Epithelial cell of prostate (primary cell): ENCODE measurements at places on chromosomes 5 and 9.

DNA sequence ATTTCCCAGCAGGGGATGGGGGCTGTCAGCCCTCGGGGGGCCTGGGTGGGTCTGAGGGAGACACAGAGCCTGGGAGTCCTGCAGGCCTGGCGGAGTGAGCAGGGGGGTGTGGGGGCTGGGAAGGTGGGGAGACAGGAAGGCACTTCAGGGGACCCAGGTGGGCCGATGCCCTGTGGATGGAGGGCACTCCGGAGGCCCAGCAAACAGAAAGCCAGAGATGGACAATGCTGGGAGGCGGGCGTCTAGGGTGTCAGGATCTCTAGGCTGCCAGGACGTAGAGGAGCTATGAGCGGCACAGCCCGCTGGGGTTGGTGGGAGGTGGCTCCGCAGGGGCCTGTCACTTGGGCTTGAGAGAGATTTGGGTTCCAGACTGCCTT lies 87.6 kb upstream of the COL5A1 start:
- DNase-seq, result no peak

DNA sequence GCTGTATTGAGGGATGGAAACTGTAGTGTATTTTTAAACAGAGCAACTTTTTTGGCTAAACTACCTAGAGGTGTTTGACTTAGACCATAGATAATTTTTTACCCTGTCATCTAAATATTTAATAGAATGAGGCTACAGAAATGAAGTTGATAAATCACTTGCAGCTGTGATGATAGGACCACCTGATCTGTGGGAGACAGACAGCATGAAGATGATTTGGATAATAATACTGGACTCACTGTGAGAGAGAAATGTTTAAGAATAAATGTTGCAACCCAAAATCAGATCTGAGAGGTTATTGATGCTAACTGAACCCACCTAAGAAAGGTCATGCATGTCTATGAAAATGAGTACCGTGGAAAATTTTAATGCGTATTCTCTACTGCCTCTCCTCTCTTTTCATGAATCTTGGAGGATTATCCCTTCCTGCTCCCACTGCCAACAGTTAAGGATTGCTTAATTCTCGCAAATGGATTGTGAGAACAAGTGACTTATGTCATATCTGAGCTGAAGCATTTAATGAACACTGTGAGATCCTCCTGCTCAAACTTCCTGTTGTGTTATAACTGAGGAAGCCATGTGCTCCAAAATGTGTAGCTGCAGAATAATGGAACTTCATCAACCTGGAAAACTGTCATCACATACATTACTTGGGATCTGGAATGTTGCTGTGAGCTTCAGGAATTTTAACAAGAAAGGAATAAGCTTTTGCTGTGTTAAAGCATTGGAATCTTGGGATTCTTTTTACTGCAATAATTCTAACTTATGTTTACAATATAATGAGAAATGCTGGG lies 617.9 kb upstream of the CDH18 start:
- no peak for DNase-seq

DNA sequence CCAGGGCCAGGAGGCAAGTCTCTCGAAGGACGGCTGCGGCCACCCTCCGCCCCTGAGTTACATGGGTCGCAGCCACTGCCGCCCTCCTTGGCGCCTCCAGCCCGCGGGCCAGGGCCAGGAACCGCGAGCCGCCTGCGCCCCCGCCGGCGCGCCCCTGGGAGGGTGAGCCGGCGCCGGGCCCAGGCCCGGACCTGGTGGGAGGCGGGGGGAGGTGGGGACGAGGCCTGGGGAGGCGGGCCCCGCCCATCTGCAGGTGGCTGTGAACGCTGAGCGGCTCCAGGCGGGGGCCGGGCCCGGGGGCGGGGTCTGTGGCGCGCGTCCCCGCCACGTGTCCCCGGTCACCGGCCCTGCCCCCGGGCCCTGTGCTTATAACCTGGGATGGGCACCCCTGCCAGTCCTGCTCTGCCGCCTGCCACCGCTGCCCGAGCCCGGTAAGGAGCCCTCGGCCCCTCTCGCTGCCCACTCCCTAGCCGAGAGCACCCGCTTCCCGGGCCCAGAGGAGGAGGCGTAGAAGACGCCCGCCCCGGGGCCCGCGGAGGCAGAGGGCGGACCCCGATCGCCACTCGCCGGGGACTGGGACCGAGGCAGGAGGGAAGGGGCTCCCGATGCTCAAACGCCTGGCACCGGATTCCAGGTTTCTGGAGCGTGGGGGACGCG lies at the start of gene ASS1:
Gene ASS1 (plus strand): TSS at position 397 of the 657 bp plus-strand sequence. CDS start 7,268 bp downstream, outside the sequence.
- DNase-seq, result no peak

- DNase-seq, result no peak
Observed at GRCh38 chr5:75668445-75668844, 48.8 kb downstream of the POC5 start.

GRCh38 chr5:104111632-104112031 lies 549.0 kb upstream of the NUDT12 start:
- DNase-seq, result no peak

DNA sequence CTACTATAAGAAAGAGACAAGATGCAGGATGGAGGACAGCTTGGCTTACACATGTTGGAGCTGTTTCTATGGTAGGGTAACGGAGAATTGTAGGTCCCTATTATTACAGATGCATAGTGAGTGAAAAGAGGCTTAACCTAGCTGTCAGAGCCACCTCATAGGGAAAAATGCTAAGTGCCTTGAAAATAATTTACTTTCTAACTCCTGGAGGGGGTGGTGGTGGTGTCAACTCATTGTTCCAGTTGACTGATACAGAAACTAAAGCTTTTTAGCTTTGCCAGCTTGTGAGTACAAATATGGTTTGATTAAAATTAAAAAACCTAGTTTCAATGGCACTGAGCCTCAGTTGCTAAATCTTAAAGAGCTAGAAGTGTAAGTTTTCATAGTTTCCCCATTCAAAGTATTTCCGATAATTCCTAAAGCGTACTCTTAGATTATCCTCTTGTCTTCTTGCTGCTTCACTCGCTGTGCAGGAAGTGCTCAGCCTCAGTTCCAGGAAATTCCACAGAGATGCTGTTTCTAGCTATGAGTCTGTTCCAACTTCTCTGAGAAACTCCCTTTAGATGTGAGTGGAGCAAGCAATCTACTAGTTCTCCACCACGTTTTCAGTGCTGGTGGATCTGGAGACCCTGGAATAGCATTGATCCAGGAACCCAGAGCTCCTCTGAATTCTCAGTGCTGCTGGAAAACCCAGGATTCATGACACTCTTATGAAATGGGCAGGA lies 265.2 kb downstream of the DMAC1 start:
- DNase-seq, result no peak

DNA sequence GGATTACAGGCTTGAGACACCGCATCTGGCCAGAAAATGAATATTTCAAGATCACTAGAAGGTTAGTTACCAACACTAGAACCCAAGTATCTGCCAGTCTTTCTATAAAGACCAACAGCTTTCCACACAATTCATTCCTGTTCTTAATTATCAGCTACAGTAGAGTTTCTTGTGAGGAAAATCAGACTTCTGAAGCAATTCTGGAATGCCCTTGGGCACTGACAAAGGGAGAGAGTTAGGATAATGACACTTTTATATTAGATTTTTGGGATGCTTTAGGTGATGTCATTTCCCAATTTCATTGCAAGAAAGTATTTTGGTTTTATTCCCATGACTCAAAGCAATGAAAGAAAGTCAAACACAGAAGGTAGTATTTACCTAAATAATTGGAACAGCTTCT lies 497.0 kb upstream of the TUSC1 start:
- DNase-seq, result no peak

- no peak for DNase-seq
Observed at GRCh38 chr5:119037496-119038215, 33.2 kb upstream of the DMXL1 start.

GRCh38 chr5:170773024-170773985 lies 10.2 kb upstream of the GABRP start:
- DNase-seq, result no peak

- no peak for DNase-seq
Observed at GRCh38 chr9:37035648-37036370, 1.7 kb upstream of the PAX5 start.

- DNase-seq, result no peak
Observed at GRCh38 chr9:125246261-125246667, 5.1 kb upstream of the HSPA5 start.

DNA sequence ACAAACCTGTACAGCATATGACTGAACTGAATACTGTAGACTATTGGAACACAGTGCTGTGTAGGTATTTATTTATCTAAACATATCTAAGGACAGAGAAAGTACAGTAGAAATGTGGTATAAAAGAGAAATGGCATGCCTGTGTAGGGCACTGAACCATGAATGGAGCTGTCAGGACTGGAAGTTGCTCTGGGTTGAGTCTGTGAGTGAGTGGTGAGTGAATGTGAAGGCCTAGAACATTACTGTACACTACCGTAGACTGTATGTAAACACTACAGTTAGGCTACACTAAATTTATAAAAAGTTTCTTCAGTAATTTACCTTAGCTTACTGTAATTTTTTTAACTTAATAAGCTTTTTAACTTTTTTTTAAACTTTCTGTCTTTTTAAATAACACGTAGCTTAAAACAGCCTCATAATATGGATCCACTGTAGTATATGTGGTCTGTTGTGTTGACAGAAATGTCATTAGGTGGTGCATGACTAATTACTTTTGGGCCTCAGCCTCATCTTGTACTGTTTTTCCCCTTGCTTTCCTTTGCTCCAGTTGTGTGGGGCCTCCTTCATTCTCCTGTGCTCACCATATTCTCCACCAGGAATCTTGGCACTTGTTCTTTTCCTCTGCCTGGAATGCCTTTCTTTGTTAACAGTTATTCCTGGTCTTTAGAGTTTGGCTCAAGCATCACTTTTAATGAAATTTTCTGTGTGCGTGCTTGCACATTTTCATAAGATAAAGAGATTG lies 8.8 kb downstream of the SPIN1 start:
- no peak for DNase-seq

GRCh38 chr5:121462441-121462840 lies 389.2 kb upstream of the FTMT start:
- no peak for DNase-seq

DNA sequence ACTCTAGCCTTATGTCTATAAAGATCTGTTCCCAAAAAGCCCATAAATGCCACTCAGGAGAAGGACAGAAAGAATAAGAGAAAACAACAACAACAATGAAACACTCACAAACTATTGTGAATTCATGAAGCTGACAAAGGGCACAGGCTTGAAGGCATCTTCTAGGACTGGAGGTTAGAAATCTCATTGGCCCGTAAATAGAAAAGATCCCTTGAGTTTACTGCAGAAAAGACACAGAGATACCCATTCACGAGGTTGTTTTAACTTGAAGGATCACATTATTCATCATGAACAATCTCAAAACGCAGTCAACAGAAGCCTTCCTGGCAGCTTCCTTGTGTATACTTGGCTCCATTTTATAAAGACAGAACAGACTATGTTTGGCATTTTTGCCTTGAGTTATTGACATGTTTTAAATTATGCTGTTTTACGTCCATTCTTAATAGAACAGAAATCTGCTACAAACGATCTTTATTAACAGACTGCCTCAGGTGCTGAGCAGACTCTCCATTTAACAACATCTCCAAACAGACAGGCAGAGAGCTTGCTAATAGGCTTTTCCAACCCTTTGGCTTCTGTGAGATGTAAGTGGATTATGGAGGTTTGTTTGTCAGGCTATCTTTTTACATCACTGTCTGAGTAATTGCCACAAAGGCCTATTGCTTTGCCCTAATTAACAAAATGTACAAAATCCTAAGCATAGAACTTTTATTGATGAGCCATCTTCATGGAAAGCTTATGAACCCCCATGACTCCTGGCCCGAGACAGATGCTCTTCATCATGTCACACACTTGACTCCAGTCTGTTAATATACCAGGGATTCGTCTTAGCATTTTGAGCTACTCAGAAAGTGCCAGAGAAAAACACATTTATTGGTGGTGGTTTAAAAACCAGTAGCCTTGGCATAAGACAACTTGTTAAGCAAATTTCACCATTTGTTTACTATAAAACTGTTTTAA lies 735.3 kb upstream of the ZNF608 start:
- DNase-seq, result no peak

DNA sequence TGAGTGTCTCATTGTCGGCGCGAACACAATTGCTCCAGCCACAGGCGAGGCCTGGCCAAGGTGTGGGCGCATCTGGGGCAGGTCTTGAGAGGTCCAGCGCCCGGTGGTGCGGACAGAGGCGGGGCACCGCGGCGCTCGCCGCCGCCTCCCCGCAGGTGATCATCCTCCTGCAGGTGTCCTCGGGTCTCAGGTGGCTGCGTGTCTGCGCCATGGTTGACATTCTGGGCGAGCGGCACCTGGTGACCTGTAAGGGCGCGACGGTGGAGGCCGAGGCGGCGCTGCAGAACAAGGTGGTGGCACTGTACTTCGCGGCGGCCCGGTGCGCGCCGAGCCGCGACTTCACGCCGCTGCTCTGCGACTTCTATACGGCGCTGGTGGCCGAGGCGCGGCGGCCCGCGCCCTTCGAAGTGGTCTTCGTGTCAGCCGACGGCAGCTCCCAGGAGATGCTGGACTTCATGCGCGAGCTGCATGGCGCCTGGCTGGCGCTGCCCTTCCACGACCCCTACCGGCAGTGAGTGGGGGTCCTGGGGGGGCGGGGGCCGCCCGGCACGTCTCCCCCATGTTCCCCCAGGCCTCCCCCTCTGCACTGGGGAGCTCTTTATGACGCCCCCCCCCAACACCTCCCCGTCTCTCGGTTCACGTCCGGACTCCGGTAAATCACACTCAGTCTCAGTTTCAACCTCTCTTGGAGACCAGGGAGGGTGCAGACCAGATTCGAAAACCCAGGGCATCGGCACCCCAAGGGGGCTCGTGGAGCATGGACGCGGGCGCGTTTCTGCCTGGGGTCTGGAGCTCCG lies 446 bp downstream of the NXNL2 start:
- DNase-seq, result no peak

GRCh38 chr5:115514220-115514619 lies 30.4 kb downstream of the FEM1C start:
- no peak for DNase-seq

DNA sequence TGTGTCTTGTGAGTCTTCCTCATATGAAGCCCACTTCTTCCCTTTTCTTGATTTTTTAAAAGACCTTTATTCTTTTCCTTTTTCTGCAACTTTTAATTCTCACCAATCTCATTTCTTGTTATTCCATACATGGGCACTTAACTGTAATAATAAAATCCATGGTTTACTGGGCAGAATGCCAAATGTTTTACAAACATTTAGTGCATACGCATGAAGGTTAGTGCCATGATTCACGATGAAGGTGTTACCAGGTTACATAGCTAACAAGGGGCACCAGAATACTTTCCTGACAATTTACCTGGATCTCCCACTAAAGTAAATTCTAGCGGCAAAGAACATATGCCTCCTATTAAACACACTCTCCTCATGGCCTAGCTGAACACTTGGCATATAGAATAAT lies 28.5 kb downstream of the MAN2A1 start:
- no peak for DNase-seq

DNA sequence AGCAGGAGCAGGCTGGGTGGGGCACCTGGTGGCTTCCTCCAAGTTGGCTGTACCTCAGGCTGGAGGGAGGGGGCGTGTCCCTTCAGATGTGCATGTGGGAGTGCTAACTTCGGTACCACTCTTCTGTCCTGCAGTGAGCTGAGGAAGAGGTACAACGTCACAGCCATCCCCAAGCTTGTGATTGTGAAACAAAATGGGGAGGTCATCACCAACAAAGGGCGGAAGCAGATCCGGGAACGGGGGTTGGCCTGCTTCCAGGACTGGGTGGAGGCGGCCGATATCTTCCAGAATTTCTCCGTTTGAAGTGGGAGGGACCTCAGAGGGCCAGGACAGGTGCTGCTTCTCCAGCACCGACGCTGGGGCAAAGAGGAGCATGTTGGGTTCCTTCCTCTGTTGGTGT lies 9.3 kb downstream of the NXNL2 start:
- DNase-seq, result no peak

GRCh38 chr5:82910905-82911304 lies 166.3 kb downstream of the TMEM167A start:
- no peak for DNase-seq
